ENCODE measurements at places on chromosomes 1 and 21.

- DNase-seq = no peak
Observed at GRCh38 chr1:167805041-167805556, 83.3 kb downstream of the MPZL1 start.

GRCh38 chr1:160082487-160082886 lies 1.1 kb downstream of the KCNJ9 start:
- DNase-seq = no peak

DNA sequence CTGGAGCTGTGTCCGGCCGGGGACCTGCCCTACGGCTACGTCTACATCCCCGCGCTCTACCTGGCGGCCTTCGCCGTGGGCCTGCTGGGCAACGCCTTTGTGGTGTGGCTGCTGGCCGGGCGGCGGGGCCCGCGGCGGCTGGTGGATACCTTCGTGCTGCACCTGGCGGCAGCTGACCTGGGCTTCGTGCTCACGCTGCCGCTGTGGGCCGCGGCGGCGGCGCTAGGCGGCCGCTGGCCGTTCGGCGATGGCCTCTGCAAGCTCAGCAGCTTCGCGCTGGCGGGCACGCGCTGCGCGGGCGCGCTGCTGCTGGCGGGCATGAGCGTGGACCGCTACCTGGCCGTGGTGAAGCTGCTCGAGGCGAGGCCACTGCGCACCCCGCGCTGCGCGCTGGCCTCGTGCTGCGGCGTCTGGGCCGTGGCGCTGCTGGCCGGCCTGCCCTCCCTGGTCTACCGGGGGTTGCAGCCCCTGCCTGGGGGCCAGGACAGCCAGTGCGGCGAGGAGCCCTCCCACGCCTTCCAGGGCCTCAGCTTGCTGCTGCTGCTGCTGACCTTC lies 412 bp downstream of the GPR25 start:
- DNase-seq = no peak

DNA sequence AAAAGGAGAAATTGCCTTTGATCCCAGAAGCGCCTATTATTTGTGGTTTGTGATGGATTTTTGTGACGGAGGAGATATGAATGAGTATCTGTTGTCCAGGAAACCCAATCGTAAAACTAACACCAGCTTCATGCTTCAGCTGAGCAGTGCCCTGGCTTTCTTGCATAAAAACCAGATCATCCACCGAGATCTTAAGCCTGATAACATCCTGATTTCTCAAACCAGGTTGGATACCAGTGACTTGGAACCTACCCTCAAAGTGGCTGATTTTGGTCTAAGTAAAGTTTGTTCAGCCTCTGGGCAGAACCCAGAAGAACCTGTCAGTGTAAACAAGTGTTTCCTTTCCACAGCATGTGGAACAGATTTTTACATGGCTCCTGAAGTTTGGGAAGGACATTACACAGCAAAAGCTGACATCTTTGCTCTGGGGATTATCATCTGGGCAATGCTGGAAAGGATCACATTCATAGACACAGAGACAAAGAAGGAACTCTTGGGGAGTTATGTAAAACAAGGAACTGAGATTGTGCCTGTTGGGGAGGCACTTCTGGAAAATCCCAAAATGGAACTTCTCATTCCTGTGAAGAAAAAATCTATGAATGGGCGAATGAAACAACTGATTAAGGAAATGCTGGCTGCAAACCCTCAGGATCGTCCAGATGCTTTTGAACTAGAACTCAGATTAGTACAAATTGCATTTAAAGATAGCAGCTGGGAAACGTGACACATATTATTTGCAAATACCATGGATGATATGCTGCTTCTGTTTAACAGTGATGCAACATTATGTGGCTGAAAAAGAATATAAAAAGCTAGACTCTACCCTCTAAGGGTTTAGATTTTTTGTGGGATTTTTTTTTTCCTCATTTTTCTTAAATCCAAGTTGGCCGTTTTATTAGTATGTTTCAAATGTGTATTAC lies 10.5 kb downstream of the PDIK1L start:
- no peak for DNase-seq

- DNase-seq = no peak
Observed at GRCh38 chr1:109530457-109531087, 9.1 kb upstream of the GPR61 start.

DNA sequence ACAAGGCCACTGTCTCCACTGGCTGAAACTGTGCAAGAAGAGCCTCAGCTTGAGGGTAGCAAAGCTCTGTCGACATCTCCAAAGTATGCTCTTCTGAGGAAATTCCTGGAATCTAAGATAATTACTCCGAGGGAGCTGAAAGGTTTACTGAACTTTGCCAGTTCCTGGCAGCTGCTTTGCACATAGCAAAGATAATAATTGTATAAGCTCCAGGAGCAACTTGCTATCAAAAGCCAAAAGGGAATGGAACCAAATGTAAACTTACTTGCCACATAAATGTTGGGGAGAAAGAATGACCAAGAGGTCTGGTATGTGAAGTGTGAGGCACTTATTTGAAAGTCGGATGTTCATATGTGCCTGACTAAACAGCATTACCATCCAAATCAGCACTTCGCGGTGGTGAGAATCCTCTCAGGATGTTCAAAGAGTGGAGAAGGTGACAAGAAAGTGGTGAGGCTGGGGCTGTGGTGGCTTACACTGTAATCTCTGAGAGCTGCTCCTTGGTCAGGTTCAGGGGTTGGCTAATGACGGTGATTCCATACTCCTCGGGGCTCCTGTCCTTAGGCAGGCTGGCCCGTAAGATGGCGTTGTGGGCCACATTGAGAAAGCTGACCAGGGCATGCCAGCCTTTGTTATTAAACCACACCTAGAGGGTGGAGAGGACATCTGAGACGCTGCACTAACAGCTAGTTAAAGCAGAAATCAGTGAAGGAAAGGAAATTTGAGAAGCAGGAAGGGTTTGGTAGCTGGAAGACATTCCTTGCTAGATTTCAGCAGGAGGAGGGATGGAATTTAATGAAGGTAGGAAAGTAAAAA lies 100.0 kb downstream of the ABCA4 start:
- DNase-seq = no peak

DNA sequence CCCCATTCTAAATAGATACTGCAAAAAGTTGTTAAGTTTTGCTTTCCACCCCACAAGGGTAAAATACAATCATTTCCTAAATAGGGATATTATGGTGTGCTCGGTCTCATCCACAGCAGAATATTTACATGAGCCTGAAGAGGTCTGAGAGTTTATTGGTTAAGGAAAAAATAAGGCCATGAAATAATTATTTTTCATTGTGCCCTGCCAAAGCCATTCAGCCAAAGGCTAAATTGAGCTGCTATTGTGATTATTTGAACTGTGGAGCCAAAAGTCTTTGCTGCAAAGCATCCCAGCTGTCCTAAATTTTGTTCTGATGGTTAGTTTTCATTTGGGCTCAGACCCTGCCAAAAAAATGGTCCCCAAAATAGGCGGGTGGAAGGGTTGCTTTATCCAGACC lies 298.7 kb upstream of the ESRRG start:
- DNase-seq = no peak

DNA sequence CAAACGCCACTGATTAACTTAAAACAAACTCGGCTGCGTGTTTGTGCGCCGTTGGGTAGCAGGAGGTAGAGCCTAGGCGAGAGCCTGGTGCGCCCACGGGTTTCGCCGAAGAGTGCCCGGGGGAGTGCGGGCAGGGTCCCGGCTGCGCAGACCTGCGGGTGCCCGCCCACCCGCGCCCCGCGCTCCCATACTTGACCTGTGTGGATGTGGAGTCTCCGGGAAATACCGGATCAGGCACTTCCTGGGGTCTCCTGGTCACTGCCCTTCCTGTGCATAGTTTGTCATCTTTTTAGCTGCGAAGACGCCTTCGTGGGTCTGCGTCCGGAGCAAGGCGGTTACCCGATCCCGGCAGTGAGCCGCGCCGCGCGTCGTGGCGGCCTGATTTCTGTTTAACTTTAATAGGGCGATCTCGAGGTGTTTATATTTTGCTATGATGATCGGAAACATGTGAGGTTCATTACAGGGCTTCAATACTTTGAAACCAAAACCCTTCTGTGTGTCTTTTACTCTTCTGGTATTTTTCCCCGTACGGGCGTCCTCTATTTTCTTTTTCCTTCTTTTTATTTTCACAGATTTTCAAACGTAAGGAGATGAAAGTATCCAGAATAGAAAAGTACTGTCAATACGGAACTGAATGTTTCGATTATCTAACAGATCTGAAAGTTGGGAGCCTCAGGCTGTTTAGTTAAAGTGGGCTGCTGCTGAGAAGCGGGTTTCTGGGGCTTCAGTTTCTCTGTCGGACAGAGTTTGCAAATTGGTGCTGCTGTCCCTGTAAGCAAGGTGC lies 15.2 kb downstream of the NR5A2 start:
- no peak for DNase-seq

GRCh38 chr1:162649583-162649982 lies 17.3 kb downstream of the DDR2 start:
- no peak for DNase-seq
